ENCODE measurements at places on chromosomes 11 and 22. TPM values are rescaled to one million over a fixed set of nuclear protein-coding genes. Genes with fewer than 3 reads are reported as not detected.
A peak's percentile ranks its signal among the peaks of the same experiment; 100 is the strongest.

Gene OVCH2
- total RNA-seq: not detected

DNA sequence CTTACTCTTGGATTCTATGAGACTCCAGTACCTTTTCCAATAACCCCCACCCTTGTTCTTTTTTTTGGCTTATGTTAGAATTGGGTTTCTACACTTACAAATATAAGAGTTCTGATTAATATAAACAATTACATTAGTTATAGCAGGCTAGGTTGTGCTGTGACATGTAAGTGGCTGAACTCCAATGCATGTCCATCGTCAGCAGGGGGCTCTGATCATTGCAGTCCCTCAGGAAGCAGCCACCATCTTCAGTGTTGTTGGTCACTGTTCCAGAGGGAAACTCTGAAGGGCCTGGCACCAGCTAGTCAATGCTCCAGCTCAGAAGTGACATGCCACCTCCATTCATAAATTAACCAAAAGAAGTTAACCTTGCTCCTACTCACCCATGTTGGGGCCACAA is 5.6 kb downstream of the LIPT2 start:
- H3K4me3 ChIP-seq: no peak overlapping the region
- H3K36me3 ChIP-seq: no peaks in the 10 kb centered on the region
- H3K27me3 ChIP-seq: no peaks in the 10 kb centered on the region
- no peaks in the 10 kb centered on the region for H3K4me1 ChIP-seq

- H3K27ac ChIP-seq: no peak overlapping the region
- no peaks in the 10 kb centered on the region for H3K4me1 ChIP-seq
- H3K36me3 ChIP-seq: no peaks in the 10 kb centered on the region
- no peak for ATAC-seq
These were observed 687.2 kb downstream of the OPCML start for GRCh38 chr11:132844956-132845696.

DNA sequence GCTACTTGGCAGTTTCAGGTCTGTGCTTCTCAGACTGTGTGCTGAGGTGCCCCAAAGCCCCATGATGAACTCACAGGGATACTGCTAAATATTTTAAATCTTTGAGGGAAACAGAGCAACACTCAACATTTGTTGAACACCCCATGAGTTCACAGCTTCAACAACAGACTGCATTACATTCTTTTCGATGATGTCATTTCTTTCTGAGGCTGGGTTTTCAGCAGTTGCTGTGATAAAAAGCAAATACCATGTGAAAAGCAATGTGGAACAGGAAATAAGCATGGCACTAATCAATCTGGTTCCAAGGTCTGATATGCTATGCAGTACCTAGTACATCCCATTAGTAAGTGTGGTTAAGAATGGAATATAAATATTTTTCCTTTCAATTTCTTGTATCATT is 82.7 kb downstream of the RPL27A start:
- H3K4me1 ChIP-seq: peaks cover 37% of the 10 kb centered on the region
- H3K4me3 ChIP-seq: no peak overlapping the region
- peak overlapping the region; percentile 90 for H3K27ac ChIP-seq
- no peaks in the 10 kb centered on the region for H3K27me3 ChIP-seq
- no peaks in the 10 kb centered on the region for H3K36me3 ChIP-seq
- ATAC-seq: no peak

DNA sequence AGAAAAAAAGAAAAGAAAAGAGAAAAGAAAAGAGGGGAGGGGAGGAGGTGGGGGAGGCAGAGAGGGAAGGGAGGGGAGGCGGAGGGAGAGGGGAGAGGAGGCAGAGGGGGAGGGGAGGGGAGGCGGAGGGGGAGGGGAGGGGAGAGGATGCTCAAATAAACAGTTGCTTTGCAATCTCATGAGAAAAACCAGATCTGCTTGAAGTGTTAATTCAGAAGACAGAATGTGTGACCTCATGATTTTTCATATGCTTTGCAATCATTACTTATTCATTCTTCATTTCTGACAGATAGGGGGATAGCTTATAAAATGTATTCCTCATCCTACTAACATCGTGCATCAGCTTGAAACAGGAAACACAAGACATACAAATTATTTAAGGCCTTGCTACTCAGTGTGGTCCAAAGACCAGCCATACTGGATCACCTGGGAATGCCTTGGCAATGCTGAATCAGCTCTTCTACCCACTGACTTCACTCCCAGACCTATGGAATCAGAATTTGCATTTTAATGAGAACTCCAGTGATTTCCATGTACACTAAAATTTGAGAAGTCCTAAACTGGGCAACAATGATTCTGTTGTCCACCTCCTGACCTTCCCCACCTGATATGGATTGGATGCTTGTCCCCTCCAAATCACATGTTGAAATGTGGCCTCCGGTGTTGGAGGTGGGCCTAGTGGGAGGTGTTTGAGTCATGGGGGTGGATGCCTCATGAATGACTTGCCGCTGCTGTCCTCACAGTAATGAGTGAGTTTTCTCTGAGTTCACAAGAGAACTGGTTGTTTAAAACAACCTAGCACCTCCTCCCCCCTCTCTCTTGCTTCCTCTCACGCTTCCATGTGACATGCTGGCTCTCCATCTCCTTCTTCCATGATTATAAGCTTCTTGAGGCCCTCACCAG is 69.2 kb downstream of the CCDC34 start:
- no peak overlapping the region for H3K4me3 ChIP-seq
- no peaks in the 10 kb centered on the region for H3K36me3 ChIP-seq
- H3K27me3 ChIP-seq: no peaks in the 10 kb centered on the region
- H3K4me1 ChIP-seq: no peaks in the 10 kb centered on the region
